ENCODE measurements at places on chromosomes 2 and 18. TPM values are rescaled to one million over a fixed set of nuclear protein-coding genes. Genes with fewer than 3 reads are reported as not detected.

Gene GPD2
- total RNA-seq, result 31.7 TPM

Gene KLHL41
- 1.2 TPM for total RNA-seq

Gene EGR4
- total RNA-seq, result not detected

Gene REG1B
- total RNA-seq, result 1.8 TPM

Gene ACVR1
- total RNA-seq, result 25.0 TPM

Gene ANKAR
- 15.8 TPM for total RNA-seq

Gene RBKS
- total RNA-seq, result 3.1 TPM

Gene UGT1A8
- not detected for total RNA-seq

Gene LRRTM4
- total RNA-seq, result not detected

Gene CHRNG
- not detected for total RNA-seq

Gene CUL3
- total RNA-seq, result 74.1 TPM

Gene PID1
- total RNA-seq, result 66.2 TPM

Gene NTSR2
- total RNA-seq, result not detected

Gene SLC16A14
- 3.0 TPM for total RNA-seq

Gene VWA3B
- 0.27 TPM for total RNA-seq

Gene TMEM37
- total RNA-seq, result 4.9 TPM

Gene CCL20
- total RNA-seq, result not detected

Gene NGEF
- 0.81 TPM for total RNA-seq

Gene NOSTRIN
- total RNA-seq, result 18.3 TPM

Gene CHN1
- total RNA-seq, result 30.7 TPM

Gene IL1RL1
- total RNA-seq, result 22.2 TPM

Gene CCDC121
- total RNA-seq, result 1.9 TPM

Gene ACTG2
- 251 TPM for total RNA-seq

Gene HSBP1L1
- 11.6 TPM for total RNA-seq

Gene ACVR1C
- not detected for total RNA-seq

Gene AMMECR1L
- 18.6 TPM for total RNA-seq

Gene TRABD2A
- 1.8 TPM for total RNA-seq

Gene AQP4
- not detected for total RNA-seq

Gene ABCG8
- total RNA-seq, result not detected

Gene SLC5A7
- total RNA-seq, result 0.14 TPM

Gene HOXD9
- not detected for total RNA-seq

Gene COLEC11
- 22.5 TPM for total RNA-seq

Gene PDE1A
- total RNA-seq, result 35.2 TPM

Gene HES6
- 12.3 TPM for total RNA-seq

Gene CCDC102B
- total RNA-seq, result 10.6 TPM

Gene HAAO
- total RNA-seq, result 33.7 TPM

Gene NT5C1B
- not detected for total RNA-seq

Gene INHA
- total RNA-seq, result 1.2 TPM

Gene EN1
- total RNA-seq, result not detected
